ENCODE measurements at places on chromosomes 1 and 21.

- DNase-seq = no peak
These were observed at the start of gene AVPR1B for GRCh38 chr1:206117151-206117948. Gene AVPR1B (minus strand): TSS chr1:206117388. CDS start chr1:206116890, 498 bp downstream.

- no peak for DNase-seq
These were observed 271.7 kb upstream of the CSF3R start for GRCh38 chr1:36754366-36754765.

DNA sequence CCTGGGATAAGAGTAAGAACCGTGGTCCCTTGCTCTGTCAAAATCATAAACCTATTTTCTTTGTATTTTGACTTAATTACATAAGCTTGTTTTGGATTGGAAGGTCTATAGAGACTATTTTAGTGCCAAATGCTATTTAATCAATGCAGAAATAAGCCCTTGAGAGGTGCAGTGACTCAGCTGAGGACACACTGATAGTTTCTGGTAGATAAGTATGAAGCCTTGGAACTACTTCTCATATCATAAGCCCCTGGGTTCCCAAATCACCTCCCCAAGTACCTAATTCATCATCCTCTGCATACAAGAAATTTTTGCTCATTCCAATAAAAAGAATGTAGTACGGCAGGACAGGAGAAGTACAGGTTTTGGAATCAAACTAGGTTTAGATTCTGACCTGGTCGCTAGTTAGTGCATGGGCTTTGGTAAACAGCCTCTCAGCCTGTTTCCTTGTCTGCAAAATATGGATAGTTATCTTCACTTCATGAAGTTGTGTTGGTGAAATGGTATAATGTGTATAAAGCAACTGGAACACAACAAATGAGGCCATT, 3.3 kb upstream of the CD55 start:
- DNase-seq = no peak

DNA sequence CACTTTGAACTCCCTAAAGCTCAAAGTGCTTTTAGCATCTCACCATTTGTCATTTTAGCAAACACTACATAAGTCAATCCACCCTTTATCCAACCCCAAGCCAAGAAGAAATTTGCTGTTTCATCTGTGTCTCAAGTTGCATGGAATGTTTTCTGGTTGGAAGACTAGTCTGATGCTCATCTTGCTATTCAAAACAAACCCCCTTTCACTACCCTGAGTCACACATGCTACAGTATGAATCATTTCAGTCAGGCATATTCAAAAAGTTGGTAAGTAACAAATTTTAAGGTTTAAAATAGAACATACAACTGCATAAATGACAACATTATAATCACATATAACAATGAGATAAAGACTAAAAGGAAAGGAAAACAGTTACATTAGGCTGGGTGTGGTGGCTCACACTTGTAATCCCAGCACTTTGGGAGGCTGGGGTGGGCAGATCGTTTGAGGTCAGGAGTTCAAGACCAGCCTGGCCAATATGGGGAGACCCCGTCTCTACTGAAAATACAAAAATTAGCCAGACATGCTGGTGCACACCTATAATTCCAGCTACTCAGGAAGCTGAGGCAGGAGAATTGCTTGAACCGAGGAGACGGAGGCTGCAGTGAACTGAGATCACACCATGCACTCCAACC, 38.7 kb downstream of the DSTYK start:
- no peak for DNase-seq

- peak; percentile 57 for DNase-seq
These were observed 78.0 kb downstream of the STUM start for GRCh38 chr1:226626577-226626956.

DNA sequence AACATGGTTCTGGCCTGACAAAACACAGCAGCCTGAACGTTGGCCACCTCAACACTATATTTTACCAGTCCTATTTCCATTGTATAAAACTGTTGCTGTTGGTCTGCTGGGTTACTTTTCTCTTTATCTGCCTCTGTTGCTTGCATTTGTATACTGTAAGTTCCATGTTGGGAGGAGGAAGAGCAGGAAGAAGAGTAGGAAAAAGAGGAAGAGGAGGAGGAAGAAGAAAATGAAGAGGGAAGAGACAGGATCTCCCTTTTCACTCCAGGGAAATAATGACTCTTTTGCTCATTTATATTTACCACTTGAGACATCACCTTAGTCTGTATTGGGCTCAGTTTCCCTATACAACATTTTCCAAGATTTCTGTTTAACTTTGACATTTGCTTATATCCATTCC, 134.2 kb downstream of the PTPRC start:
- DNase-seq = no peak

DNA sequence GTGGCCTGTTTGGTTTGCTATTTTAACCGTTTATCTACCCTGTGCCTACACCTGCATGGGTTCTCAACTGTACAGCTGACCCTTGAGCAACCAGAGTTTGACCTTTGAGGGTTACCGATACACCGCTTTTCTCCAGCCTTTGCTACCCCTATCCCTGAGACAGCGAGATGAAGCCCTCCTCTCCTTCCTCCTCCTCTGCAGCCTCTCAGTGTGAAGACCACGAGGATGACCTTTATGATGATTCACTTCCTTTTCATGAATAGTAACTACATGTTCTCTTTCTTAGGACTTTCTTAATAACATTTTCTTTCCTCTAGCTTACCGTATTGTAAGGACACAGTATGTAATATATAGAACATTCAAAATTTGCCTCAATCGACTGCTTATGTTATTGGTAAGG, 14.5 kb upstream of the RNF187 start:
- DNase-seq = no peak

- DNase-seq = no peak
These were observed 10.6 kb upstream of the PKN2 start for GRCh38 chr1:88673446-88673845.

DNA sequence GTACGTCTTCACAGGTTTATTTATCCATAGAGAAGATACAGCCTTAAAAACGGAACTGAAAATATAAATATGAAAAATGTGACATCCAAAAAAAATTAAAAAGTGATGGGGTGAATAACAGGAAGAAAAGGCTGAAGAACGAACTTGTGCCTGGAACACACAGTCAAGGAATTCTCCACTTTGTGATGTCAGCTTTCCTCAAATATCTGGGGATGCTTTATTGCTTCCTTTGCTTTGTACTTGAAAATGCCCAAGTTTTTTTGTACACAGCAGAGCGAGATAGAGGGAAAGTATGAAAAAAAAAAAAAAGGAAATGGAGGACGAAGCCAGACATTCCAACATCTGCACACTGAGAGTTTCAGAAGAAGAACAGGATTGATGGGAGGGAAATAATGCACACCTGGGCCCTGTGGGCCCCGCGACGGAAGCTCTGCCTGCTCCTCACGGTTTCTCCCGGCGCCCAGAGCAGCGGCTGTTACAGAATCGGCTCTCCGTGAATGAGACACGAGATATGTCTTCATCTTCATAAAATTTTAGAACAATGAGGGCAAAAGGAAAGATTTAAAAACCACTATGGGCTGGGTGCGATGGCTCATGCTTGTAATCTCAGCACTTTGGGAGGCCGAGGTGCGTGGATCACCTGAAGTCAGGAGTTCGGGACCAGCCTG, 10.0 kb upstream of the LRRC3 start:
- DNase-seq = no peak

GRCh38 chr21:46079352-46080170, 18.4 kb upstream of the COL6A2 start:
- no peak for DNase-seq

- DNase-seq = no peak
These were observed 15.7 kb downstream of the AVPR1B start for GRCh38 chr1:206101351-206102045.

- DNase-seq = no peak
These were observed 4.4 kb downstream of the CDC42SE1 start for GRCh38 chr1:151054971-151055547.

DNA sequence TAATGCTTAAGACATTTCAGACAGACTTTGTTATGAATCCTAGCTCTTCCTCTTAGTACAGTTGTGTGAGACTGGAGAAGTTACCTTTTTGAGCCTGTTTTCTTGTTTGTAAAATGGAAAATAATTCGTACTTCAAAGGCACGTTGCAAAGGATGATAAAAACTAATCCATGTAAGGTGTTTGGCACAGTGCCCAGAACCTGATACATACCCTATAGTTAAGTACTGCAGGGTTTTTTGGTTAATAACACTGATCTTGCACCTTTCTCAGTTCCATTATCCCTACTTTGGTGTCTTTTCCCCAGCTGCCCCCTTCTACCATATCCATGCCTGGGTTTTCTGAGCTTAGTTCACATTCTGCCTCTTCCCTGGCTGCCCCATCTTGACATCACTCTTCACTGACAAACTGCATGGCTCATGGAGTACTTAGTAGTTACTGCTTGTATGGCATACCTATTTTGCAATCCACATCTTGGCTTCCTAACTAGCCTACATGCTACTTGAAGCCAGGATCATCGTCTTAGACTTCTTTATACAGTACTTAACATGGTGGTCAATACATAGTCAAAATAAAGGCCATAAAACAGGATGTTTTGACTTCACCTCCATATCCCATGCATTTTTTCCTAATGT, 10.1 kb downstream of the CCDC185 start:
- no peak for DNase-seq

- no peak for DNase-seq
These were observed 19.7 kb upstream of the S1PR1 start for GRCh38 chr1:101217148-101217547.

- no peak for DNase-seq
These were observed 149.2 kb upstream of the SYT6 start for GRCh38 chr1:114302821-114303220.

DNA sequence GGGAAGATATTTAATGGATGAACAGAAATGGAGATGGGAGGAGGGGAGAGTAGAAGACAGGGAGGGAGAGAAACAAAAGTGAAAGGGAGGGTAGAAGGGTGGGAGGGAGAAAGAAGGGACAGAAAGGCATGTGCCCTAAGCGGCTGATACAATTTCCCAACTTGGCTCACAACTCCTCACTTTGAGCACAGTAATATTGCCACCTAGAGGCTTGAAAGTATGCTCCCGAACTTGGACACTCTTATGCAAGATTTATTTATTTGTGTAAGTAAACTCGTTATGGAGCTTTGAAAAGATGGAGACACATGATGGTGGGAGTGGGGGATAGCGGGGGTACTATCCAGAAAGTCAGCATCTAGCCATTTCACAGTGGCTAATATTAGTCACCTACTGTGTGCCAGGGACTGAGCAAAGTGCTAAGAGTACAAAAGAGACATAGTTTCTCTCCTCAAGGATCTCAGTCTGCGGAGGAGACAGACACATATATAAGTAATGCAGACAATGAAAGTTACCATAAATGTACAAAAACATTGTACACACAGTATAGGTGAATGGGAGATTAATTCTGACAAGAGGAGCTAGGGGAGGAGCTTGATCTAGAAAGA, 189.7 kb downstream of the SEC16B start:
- no peak for DNase-seq

- no peak for DNase-seq
These were observed 9.5 kb upstream of the PLEKHM2 start for GRCh38 chr1:15674386-15675159.

- DNase-seq = no peak
These were observed 471.7 kb upstream of the VAMP3 start for GRCh38 chr1:7299329-7299799.

DNA sequence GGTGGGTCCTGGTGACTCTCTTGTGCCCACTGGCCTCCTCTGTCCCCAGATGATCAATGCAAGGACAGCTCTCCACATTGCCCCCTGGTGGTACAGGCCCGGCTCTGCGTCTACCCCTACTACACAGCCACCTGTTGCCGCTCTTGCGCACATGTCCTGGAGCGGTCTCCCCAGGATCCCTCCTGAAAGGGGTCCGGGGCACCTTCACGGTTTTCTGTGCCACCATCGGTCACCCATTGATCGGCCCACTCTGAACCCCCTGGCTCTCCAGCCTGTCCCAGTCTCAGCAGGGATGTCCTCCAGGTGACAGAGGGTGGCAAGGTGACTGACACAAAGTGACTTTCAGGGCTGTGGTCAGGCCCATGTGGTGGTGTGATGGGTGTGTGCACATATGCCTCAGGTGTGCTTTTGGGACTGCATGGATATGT, 10.8 kb downstream of the ADAMTSL4 start:
- peak; percentile 41 for DNase-seq

DNA sequence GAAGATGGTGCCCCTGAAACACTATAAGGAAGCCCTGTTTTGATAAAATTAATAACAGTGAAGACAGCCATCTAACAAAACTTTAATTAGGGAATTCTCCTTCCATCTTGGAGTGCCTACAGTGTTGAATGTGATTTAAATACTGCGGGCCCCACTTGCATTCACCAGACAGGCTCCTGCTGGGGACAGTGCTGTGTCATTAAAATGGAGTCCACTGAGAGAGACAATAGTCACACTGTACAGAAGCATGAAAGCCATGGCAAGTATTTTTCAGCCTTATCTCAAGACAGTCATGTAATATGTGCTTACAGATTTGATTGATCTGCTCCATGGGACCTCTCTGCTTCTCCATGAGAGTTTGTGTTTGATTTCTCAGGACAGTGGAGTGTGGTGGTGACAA, 29.7 kb upstream of the ZBTB18 start:
- DNase-seq = no peak

DNA sequence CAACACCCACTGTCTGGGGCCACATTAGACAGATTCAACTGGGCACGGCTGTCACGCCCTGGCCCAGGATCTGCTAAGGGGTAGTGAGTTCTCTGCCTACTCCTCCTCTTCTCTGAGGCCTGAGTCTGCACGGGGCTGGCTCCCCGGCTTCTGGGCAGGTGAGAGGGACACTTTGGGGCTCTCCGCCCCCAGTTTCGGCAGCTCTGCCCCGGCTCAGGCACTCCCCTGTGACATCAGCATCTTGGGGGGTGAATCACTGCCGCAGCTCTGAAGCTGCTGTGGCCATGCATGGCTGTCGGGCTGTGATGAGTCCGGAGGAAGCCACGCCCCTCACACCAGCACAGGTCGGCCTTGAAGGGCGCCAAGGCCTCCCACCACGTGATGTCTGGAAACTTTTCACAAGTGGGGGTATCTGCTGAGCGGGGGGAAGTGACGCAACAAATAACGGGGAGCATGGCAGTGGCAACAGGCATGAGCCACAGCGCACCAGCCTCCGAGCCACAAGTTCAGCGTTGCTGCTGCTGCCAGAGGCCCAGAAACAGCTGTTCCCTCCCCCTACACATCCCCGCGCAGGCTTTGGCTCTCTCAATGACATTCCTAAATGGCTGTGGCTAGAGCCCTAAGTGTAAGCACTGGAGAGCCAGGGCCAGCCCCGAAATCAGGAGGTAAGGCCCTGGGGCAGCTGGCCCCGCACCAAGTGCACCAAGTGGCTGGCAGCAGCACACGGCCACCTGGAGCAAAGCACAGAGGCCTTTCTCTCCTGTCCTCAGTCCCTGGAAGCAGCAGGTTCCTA, 26.3 kb downstream of the ZBTB17 start:
- peak; percentile 71 for DNase-seq

DNA sequence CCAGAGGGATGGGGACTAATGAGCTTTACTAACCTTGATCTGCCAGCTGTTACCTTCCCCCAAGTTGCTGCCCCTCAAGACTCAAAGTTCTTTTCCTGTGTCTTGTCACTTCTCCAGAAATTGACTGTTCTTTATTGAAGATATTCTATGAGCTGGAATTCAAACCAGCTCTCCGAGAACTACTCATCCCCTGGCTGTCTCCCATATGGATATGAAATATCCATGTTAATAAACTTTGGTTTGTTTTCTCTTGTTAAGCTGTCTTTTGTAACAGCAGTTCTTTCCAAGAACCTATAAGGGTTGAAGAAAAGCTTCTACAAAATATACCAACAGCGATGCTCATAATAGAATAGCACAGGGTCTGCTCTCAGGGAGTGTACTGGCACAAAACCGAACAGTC, 77.0 kb downstream of the CAMK2N1 start:
- no peak for DNase-seq
